ENCODE measurements at places on chromosomes 13 and 19.

DNA sequence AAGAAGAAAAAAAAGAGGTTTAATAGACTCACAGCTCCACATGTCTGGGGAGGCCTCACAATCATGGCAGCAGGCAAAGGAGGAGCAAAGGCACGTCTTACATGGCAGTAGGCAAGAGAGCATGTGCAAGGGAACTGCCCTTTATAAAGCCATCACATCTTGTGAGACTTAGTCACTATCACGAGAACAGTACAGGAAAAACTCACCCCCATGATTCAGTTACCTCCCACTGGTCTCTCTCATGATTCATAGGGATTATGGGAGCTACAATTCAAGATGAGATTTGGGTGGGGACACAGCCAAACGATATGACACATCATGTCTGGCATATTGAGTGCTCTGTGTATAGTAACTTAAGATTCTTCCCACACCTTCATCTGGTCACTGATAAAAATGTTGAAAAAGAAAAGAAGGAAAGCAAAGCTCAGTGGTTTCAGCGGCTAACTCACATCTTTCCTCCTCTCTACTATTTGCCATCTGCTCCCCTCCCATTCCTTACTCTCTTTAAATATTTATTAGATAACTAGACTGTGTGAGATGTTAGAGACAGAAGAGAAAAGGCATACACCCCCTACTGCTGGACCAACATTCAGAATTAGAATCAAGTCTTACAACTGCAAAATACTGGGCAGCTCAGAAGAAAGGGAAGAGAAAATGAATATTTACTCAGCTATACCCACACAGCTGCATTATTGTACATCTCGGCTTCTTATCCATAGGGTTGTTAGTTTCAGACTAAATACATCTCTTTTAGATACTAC, 60.1 kb upstream of the AKAP11 start:
- no peak for DNase-seq

GRCh38 chr13:76769271-76769791, 116.9 kb downstream of the KCTD12 start:
- no peak for DNase-seq

DNA sequence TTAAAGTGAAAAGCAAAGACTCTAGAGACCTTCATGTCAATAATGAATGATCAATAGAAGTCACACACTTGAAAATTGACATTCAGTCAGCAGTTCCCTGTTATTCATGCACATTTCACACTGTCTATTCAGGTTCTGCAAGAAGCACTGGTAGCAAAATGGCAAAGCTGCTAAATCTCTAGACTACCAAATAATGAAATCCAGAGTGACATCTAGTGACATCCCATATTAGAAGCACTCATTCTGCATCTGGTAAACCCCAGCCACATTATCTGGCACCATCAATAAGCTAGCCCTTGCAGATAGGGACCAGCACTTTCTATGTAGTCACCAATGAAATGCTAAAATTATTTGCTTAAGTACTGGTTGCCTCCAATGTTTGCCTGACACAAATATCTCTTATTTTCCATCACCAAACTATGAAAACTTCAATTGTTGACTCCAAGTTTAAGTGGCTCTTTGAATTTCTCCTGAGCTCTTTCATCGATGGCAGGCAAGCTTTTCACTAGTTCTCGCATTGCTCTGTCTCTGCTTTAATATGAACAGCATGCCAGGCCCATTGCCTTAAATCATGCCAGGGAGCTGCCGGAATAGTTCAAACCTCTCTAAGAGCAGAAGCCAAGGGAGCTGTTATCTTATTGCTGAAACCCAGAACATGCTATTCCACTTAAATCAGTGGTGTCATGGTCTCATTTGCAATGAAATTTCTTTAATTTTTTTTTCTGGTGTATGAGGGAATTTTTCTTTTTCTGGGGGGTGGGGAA, 409.9 kb downstream of the MZT1 start:
- no peak for DNase-seq

- DNase-seq, result no peak
Measured at GRCh38 chr19:5948752-5949564, 29.0 kb downstream of the RANBP3 start.

- DNase-seq, result no peak
Measured at GRCh38 chr13:71240911-71241310, 626.1 kb downstream of the DACH1 start.

DNA sequence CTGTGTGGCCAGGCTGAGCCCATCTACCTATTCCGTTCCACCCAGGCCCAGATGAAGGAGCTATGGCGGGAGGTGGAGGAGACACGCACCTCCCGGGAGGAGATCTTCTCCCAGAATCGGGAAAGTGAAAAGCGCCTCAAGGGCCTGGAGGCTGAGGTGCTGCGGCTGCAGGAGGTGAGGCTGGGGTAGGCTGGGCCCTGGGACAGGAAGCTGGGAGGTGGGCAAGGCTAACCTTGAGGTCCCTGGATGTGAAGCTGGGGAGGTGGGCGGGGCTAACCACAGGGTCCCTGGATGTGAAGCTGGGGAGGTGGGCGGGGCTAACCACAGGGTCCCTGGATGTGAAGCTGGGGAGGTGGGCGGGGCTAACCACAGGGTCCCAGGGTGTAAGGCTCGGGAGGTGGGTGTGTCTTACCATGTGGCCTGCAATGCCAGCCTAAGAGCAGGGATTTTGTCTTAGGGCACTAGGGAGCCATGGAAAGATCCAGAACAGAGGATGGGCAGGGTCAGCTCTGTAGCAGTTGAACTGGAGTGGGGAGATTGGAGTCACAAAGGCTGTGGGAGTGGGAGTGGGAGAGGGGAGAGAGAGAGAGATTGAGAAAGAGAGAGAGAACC, 36.9 kb downstream of the KCNC3 start:
- DNase-seq, result no peak

DNA sequence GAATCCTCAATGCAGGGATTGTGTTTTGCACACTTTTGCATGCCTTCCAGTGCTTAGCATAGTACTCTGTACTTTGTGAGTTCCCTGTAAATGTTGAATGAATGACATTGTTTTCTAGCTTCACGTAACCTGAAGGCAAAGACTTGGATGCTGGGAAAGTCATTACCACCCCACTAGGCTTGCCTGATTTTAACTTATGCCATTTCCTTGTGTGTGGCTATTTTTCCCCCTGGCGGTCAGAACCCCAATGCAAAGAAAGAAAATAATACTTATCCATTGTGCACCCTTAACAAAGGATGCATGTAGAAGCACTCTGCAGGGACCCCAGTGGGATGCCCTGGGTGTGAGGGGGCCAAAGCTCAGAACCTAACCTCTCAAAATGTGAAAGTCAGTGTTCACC, 1.2 kb upstream of the ENOX1 start:
- DNase-seq, result no peak

DNA sequence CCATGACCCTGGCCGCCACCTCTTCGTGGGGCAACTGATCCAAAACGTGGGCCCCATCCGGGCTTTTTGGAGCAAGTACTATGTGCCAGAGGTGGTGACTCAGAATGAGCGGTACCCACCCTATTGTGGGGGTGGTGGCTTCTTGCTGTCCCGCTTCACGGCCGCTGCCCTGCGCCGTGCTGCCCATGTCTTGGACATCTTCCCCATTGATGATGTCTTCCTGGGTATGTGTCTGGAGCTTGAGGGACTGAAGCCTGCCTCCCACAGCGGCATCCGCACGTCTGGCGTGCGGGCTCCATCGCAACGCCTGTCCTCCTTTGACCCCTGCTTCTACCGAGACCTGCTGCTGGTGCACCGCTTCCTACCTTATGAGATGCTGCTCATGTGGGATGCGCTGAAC, 9.6 kb downstream of the INSL3 start:
- DNase-seq, result no peak

GRCh38 chr19:7692417-7693088, 9.4 kb downstream of the FCER2 start:
- DNase-seq, result no peak

GRCh38 chr19:4816202-4816949, 15.1 kb downstream of the TICAM1 start:
- no peak for DNase-seq

GRCh38 chr13:75407473-75407872, 74.5 kb downstream of the TBC1D4 start:
- no peak for DNase-seq

DNA sequence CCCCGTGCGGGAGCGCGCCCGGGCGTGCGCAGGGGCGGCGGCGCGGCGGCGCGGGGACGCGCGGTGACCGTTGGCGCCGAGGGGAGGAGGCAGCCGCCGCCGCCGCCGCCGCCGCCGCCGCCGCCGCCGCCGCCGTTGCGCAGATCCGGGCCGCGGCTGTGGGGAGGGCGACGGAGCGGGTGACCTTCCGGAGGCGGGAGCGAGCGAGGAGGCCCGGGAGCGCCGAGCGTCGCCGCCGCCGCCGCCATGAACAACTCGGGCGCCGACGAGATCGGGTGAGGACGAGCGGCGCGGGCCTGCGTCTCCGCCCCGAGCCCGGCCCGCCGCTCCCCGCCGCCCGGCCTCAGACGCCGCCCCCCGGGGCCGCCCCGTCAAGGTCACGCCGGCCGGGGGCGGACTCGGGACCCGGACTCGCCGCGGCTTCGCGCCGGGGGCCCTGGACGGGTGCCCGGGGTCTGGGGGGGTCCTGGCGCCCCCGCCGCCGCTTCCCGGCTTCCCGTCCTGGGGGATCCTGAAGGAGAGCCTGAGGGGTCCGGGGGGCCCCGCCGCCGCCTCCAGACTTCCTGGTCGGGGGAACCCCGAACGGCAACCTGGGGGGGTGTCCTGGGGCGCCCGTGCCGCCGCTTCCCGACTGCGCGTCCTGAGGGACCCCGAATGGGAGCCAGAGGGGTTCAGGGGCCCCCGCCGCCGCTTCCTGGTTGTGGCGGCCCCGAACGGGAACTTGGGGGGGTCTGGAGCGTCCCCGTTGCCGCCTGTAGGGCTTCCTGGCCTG, at the start of gene DAZAP1:
Gene DAZAP1 (plus strand): TSS at position 59 of the 772 bp plus-strand sequence. CDS start 188 bp downstream, at position 247.
- DNase-seq, result no peak

DNA sequence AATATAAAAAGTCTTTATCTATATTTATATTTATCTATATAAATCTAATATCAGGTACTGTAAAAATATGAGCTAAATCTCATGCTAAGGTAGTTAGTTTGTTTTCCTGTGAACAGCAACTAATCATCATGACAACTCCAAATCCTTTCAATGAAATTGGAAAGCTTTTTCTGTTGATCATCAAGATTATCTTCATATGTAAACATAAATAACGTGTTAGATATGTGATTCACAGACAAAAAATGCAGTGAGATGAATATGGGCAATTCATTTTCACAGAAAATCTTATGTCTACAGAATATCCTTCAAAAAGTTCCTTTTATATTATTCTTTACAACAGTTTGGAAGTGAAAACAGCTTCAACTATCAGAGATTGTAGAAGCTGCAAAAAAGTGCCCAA, 41.7 kb upstream of the EEF1AKMT1 start:
- no peak for DNase-seq

GRCh38 chr19:38288123-38288855, 15.8 kb upstream of the C19orf33 start:
- no peak for DNase-seq

GRCh38 chr19:23190341-23190740, 59.9 kb downstream of the ZNF724 start:
- DNase-seq, result no peak

GRCh38 chr13:35598790-35599369, 122.4 kb upstream of the MAB21L1 start:
- DNase-seq, result no peak

DNA sequence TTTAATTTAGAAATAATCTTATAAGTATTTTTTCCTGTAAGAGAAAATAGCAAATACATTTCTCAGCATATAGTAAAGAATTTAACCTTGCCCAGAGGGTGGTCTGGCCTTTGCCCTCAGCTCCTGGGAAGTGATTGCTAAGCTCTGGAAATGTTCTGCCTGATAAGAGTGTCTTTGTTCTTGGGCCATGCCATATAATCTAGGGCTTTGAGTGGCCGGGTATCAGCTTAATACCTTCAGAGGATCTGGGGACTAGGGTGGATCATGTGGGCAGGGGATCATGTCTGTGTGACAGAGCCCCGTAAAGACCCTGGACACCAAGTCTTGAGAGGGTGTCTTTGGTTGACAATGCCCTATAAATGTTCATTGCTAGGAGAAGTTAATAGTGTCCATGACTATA, 1032.4 kb upstream of the MIR17HG start:
- no peak for DNase-seq

GRCh38 chr13:95470574-95471366, 81.8 kb upstream of the CLDN10 start:
- no peak for DNase-seq

DNA sequence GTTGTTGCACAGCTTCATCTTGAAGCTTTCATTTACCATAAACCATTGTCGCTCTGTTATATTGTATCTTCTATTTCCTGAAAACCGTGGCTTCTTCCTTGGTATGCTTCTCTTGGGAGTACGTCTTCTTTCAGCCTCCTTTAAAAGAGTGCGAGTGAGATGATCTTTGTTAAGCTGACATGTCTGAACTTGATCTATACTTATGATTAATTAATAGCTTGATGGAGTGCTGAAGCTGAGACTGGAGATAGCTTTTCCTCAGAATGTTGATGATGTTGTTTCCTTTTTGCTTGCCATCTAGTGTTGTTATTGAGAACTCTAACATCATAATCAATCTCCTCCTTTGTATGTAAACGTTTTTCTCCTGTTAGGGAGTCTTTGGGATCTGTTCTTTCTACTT, 529.3 kb upstream of the SPRY2 start:
- no peak for DNase-seq

DNA sequence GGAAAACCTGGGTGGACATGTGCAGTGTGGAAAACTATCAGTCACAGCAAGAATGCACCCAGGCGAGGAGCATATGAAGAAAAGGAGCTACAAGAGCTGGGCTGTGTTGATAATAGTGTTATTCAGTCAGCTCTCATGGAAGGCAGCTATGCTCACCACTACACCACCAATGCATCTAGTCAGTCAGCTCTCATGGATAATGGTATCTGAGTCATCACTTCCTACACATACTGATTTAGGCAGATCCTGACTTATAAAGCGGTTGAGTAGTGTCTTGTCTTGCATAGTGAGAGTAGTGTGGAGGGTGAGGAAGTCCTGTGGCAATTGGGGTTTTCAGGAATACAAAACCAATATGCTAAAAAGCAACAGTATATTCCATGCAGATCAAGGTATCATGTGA, 9.1 kb upstream of the ZNF160 start:
- DNase-seq, result no peak

Data from SIG-M5 (cell line).